ENCODE measurements at places on chromosomes 5 and 9. TPM values are rescaled to one million over a fixed set of nuclear protein-coding genes. Genes with fewer than 3 reads are reported as not detected.
A peak's percentile ranks its signal among the peaks of the same experiment; 100 is the strongest.

The MRPL50 gene
- 6.7 TPM for total RNA-seq

The GADD45G gene
- 7.3 TPM for total RNA-seq

The TRIM7 gene
- total RNA-seq = 0.27 TPM

- no peak for DNase-seq
These were observed 75.0 kb downstream of the GCNT1 start for GRCh38 chr9:76534026-76534425.

- no peak for DNase-seq
These were observed 59.8 kb downstream of the DAB2IP start for GRCh38 chr9:121711281-121711680.

DNA sequence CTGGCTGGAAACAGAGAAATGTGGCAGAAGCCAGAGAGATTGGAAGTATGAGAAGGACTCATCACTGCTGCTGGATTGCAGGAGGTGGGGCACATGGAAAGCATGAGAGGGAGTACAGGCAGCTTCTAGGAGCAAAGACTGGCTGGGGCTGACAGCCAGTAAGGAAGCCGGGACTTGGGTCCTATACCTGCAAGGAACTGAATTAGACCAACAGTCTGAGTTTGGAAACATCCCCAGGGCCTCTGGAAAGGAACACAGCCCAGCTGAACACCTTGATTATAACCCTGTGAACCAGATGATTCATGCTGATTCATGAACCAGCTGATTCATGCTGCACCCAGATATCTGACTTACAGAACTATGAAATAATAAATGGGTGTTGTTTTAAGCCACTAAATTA is 93.4 kb downstream of the OSTF1 start:
- no peak for DNase-seq

DNA sequence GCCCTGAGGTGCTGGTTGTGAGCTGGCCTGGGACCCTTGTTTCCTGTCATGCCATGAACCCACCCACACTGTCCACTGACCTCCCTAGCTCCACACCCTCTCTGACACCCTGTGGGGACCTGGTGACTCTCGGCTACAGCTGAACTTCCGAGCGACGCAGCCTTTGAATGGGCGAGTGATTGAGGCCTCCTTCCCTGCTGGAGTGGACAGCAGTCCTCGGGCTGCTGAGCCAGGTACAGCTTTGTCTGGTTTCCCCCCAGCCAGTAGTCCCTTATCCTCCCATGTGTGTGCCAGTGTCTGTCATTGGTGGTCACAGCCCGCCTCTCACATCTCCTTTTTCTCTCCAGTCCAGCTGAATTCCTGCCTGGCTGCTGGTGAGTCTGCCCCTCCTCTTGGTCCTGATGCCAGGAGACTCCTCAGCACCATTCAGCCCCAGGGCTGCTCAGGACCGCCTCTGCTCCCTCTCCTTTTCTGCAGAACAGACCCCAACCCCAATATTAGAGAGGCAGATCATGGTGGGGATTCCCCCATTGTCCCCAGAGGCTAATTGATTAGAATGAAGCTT is 6.1 kb downstream of the CA9 start:
- DNase-seq = no peak

GRCh38 chr9:19379697-19380046 is 364 bp downstream of the RPS6 start:
- peak; percentile 50 for DNase-seq

The GNAQ gene
- 35.0 TPM for total RNA-seq

The BHMT gene
- not detected for total RNA-seq

The CETN3 gene
- total RNA-seq = 0.54 TPM

DNA sequence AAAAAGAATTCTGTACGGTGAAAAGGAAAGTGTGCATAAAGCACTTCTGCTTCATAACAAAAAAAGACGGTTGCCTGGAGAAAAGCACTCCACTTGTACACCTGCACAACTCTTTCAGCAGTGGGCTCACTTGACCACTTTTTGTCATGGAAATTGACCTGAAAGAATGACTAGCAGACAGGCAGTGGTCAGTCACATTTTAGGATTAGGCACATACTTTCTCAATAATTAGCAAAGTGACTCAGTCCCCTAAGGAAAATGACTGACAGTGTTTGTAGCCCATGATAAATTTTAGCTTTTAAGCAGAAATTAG is 169.3 kb downstream of the FANCC start:
- DNase-seq = no peak

DNA sequence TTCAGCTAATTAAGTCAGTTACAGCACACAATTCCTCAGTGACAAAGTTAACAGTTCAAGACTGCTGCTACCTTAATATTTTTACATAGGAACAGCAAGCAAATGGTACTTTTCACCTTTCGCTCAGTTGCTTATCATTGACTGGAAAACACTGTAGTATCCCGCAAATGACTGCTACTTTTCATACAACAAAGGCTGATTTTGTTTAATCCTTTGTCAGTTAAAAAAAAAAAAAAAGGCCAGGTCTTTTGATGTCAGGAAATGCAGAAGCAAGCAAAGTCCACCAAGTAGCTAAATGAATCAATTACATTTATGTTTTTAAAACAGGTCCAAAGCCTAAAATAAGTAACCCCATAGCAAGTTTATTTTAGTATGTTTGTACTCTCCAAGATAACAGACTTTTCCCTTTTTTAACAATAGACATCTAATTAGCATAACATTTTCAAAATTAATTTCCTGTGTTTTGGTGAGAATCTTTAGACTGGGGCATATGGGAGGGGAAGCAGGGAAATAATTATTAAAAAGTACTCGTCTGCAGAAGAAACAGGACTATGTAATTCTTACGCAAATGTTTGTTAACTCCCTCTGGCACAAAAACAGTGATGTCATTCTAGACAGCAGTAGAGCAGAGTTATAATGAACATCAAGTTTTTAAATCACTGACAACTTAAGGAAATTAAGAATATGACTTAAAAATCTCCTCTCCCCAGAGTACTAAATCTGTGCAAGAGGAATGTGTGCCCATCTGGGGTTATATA is 9.6 kb downstream of the PFDN1 start:
- DNase-seq = no peak

The RALGPS1 gene
- total RNA-seq = 1.6 TPM

DNA sequence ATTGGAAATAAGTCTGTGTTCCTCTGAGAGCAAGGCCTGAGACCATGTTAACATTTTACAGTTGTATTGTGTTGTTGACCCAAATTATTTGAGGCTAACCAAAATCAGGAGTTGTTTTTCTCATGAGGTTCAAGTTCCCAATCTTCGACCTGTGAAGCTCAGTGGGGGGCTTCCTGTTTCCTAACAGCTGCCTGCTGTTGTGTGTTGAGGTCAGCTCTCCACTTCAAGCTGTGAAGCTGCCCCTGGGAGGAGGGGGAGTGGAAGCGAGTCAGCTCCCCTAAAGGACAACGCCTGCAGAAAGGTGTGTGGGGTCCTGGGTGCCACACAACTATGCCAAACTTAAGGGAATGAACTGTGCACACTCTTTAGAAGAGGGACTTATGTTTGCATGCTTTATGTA is 295.5 kb downstream of the IRX1 start:
- no peak for DNase-seq

GRCh38 chr5:42587096-42587723 is 164.0 kb downstream of the GHR start:
- DNase-seq = no peak

The GPR107 gene
- total RNA-seq = 15.6 TPM

DNA sequence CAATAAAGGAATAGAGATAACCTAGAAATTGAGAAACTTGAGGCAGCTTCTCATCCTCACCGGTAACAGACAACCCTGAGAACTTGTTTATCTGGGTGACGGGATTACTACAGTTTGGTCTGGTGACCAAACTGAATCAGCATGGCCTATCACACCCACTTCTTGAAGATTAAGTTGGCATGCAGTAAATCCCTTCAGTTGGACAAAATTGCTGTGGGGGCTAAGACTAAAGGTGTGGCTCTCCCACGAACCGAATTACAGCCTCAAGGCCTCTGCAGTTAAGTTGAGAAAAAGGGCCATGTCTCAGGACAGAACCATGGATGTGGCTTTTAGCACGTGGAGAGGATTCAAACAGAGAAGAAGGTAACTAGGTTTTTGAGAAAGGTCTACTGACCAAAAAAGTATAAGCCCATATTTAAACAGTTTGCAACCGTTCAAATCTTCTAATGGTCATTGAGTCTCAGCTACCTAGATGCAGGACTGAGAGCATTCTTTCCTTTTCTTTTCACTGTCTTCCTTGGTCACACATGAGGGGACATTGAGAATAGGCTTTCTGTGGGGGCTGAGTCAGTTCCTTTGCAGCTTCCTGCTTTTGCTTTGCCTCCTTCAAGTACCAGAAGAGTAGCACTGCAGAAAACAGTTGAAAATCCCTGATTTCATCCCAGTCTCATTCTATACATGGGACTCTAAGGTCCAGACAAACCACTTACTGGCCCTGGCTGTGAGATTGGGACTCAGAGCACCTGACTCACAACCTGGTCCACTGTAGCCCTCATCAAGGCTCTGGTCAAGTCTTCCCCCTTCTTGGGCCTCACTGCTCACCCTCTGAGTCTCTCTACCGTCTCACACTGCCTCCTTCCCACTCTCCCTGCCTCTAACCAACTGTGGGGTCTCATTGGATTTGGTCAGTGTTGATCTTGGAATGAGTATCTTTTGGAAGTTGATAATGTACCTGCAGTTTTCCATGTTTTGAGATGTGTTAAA is 30.9 kb downstream of the PDE6A start:
- DNase-seq = no peak

GRCh38 chr5:139574641-139575312 is 13.6 kb downstream of the UBE2D2 start:
- no peak for DNase-seq

The FCN1 gene
- 10.5 TPM for total RNA-seq

- peak; percentile 9 for DNase-seq
These were observed 122.8 kb upstream of the STC2 start for GRCh38 chr5:173451031-173451430.

DNA sequence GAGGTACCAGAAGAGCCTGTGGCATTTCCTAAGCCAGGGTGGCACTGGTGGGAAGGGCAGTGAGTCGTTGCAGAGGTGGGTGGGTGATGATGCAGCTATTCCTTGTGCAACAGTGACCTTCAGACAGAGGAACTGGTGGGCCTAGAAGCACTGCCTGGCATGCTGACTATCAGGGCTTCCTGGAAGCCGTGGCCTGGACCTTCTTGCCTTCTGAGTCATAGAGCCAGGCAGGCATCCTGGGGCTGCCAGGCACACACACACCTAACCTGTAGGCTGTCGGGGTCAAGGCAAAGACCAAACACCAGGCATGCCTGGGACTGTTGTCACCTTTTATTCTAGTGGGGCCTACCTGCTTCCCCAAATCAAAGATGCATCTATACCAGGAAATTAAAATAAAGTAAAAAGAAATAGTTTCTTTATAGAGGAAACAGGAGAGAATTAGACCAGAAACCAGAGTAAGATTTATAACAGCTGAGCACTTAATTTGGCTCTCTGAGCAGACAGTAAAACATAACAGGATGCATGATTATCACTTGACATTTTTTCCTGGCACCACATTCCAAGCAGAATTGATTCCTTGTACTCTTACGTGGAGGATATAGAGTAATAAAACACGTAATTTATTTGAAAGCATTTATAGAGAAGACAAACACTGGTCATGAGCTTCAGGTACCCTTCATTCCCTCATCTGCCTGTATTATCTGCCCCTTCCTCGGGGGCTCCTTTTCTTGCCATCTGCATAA is 25.1 kb downstream of the NANS start:
- no peak for DNase-seq

GRCh38 chr5:133969654-133970324 is 1.4 kb upstream of the C5orf15 start:
- no peak for DNase-seq

The IL9 gene
- total RNA-seq = not detected

The MARCHF11 gene
- total RNA-seq = not detected

The EGFLAM gene
- total RNA-seq = under 0.01 TPM

The EMB gene
- 32.0 TPM for total RNA-seq

The POU5F2 gene
- 1.6 TPM for total RNA-seq

DNA sequence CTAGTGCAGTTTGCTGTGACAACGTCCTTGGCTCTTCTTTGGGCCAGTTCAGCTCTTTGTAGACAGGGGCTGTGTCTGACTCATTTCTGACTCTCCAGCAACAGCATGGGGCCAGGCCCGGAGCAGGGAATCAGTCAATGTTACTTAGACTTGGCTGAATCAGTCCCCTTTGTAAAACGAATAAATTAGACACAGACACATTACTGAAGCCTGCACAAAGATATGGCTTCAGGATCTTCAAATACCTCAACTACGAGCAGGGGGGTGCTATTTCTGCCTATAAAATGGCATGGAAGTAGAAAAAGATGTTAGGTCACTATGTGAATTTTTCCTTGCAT is 204.7 kb downstream of the TTLL11 start:
- DNase-seq = no peak

- DNase-seq = no peak
These were observed 483.2 kb downstream of the CDH10 start for GRCh38 chr5:24161559-24161958.

DNA sequence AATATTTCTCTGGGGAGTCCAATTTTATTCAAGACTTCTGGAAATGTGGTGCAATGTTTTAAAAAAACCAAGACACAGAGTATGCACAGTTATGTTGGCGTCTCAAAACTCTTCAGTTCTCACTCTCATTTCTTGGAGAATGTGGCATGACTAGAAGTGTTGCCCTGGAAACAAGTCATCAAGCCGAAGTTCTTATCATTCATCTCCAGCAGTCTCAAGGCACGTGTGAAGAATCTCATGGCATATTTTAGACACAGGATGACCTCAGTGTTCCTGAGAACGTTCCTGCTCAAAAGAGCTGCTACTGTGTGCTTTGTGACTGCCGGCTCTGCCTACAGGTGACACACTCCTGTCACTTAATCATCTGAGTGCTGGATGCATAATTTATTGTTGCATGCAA is 147.4 kb upstream of the IRX4 start:
- no peak for DNase-seq

The CCL27 gene
- not detected for total RNA-seq

GRCh38 chr9:93465855-93466254 is 12.5 kb upstream of the FAM120AOS start:
- no peak for DNase-seq

- DNase-seq = no peak
These were observed 332.8 kb upstream of the PTGER4 start for GRCh38 chr5:40346901-40347300.

DNA sequence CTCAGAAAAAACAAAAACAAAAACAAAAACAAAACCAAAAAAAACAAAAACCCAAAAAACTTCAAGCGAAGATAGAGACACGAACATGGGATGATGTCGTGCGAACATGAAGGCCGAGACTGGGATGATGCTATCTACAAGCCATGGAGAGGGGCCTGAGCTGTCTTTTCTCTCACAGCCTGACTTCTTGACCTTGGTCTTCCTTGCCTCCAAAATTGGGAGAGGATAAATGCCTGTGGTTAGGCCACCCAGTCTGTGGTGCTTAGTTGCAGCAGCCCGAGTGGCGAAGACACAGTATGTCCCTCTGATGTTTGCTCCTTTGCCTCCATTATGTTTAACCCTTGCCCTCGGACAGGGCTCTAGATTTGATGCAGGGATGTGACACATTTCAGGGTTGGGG is 130.4 kb upstream of the BASP1 start:
- no peak for DNase-seq

DNA sequence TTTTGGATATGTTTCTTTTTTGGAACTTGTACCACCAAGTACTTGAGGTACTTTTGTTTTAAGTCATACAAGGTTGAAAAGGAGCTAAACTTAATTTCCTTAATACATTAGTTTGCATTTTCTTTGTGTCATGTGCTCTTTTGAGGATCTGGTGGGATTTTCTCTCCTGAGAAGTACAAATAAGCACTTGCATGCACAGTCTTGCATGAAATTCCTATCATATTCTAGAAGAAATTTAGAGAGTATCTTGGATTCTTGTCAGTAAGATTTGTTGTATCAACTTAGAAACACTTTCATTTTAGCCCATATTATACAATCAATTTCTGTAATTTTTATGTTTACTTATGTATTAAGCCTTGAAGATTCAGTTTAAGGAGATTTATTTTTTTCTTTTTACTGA is 64.9 kb downstream of the CCNH start:
- no peak for DNase-seq
